ENCODE measurements at places on chromosomes 1 and 21.

DNA sequence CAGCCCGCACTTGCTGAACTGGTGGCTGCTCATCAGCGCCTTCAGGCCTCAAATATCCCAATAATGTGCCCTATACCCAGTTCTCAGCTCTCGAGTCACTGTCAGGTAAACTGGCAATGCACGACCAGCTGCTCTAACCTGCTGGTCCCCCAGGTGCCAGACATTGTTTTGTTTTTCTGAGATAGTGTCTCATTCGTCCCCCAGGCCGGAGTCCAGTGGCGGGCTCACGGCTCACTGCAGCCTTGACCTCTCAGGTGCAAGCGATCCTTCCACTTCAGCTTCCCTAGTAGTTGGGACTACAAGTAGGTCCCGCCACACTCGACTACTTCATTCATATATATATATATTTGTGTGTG, 1.0 kb upstream of the NADK start:
- no peak for DNase-seq

GRCh38 chr1:117367046-117368025, at the start of gene MAN1A2:
TSS of gene MAN1A2 (plus strand) at chr1:117367449. CDS start at chr1:117368184, 735 bp downstream.
- no peak for DNase-seq

DNA sequence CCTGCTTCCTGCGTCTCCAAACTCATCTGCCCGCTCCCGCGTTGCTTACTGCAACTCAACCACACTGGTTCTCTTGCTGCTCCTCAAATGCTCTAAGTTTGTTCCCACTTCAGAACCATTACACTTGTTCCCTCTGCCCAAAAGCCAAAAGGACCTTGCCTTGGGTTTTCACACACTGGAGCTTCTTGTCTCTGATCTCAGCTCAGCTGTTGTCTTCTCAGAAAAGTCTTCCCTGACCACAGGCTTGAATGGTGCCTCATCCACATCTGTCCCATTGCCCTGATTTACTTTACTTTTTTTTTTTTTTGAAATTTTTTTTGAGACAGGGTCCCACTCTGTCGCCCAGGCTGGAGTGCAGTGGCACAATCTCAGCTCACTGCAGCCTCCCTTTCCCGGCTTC, 44.3 kb upstream of the SYT14 start:
- no peak for DNase-seq

DNA sequence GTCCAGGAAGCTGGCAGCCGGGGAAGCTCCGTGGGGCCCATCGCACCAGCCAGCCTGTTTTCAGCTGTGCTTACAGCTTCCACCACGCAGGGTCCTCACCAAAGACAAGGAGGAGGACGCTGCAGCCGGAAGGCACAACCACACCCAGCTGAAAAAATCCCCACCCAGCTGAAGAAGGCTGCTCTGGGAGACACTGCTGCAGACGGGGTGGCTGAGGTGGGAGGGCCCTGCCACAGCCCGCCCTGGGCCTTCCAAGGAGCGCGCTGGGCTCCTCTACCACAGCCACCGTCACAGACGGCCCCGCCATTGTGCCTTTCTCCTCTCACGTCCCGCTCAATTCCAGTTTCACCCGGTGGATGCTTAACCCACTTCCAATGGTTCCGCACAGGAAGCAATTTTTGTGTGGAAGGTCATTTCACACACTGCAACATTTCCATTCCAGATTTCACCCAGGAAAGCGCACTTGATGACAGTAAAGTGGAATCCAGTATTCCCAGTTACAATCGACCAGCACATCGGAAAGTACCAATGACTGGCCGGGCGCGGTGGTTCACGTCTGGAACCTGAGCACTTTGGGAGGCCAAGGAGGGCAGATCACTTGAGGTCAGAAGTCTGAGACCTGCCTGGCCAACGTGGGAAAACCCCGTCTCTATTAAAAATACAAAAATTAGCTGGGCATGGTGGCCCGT, 47.9 kb downstream of the NPHP4 start:
- no peak for DNase-seq

- DNase-seq, result no peak
Observed at GRCh38 chr1:200082329-200082728, 54.8 kb downstream of the NR5A2 start.

DNA sequence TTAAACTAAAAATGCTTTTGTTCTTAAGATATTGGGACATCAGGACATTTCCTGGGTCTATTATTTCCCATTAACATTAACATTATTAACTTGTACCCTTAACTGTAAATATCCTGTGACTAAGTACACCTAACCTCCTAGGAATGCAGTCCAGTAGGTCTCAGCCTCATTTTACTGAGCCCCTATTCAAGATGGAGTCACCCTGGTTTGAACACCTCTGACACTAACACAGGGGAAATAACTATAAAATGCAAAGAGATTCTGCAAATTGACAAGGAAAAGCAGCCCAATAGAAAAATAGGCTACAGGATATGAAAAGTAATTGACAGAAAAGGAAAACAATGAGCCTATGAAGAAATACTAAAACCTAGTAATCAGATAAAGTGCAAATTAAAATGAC, 11.6 kb upstream of the NCMAP start:
- DNase-seq, result no peak

- DNase-seq, result no peak
Observed at GRCh38 chr1:202146279-202146678, 1.7 kb upstream of the ARL8A start.

DNA sequence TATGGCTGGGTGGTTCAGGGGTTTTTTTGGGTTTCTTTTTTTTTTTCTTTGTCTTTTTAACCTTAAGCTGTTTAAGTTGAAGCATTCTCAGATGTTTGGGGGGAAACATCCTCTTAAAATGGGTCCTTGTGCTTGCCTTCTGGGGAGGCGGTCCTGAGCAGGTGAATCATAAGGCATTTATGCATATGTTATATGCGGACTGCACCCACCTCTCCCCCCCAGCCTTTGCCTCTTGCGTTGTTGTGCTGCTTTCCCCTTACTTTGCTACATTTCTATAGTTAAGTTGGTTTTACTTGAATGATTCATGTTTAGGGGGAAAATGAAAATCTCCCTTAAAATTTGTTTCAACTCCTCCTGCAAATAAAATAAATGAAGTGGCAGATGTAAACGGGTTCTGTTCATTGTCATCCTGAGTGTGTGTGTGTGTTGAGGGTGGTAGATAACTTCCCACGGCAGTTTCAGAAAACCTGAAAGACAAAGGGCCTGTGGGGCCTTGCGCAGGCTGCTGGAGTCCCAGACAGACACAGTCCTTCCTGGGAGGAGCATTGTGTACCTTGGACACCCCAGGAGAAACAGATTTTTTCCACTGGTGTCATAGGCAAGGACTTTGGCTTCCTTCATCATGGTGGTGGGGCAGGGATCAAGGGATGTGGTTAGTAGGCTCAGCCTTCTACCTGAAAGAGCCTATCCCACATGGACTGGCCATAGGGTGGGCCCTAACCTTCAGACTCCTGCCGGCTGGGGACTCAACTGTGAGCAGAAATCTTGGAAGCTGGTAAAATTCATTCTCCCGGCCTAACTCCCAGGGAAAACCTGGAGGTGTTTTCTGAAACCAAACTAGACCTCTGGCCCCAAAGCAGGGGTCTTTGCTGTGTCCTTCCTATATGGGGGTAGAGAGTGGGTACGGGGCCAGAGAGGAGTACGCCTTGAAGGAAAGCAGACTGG, 926 bp upstream of the SH3D21 start:
- DNase-seq, result no peak

- DNase-seq, result no peak
Observed at GRCh38 chr1:119040489-119040888, 52.3 kb upstream of the TBX15 start.

- DNase-seq, result no peak
Observed at GRCh38 chr1:116558140-116558549, 12.7 kb downstream of the CD58 start.

DNA sequence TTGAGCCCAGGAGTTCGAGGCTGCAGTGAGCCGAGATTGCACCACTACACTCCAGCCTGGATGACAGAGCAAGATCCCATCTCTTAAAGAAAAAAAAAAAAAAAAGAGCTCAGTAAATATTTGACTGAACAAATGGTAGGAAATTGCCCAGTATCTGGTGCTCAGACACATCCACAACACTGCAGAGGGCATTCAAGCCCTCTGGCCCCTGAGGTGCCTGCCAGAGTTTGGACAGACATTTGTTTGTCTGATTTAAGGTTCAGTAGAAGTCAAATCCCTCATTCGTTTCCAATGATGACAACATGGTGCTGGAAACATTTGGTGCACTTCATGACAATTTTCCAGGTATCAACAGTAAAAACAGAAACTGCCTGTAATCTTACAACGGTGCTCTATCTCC, 86.6 kb downstream of the HLCS start:
- DNase-seq, result no peak

GRCh38 chr1:162889989-162890388, 29.0 kb upstream of the CCDC190 start:
- DNase-seq, result no peak

DNA sequence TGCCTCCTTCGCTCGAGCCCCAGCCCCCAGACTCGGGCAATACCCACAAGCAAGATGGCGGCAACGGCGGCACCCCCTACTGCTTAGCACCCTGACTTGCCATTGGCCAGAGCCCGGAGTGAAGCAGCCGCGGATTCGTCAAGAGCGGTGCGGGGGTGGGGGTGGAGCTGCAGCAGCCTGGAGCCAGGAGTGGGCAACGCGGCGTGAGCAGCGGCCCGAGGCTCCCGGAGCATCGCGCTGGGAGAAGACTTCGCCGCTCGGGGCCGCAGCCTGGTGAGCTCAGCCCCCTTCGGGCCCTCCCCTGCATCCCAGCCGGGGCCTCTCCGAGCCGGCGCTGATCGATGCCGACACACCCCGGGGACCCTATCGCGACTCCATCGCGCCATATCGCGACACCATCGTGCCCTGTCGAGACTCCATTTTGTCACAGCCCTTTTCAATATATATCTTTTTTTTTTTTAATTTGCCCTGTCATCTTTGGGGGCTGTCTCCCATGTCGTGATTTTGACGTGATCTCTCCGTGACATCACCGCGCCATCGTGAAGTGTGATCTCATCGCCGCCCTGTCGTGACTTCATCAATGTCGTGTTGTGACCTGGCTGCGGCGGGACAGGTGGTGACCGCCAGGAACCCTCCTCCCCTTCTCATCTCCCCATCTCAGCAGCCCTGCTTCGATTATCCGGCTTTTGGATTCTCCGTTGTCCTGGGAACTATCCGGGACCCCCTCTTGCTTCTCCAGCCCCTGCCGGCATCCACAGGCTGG, at the start of gene NCDN:
TSS of gene NCDN (plus strand) at position 189 of the 763 bp plus-strand sequence. CDS start at position 581, 392 bp downstream.
- peak; percentile 99 for DNase-seq

- no peak for DNase-seq
Observed at GRCh38 chr1:148379697-148380096, 103.4 kb downstream of the PPIAL4G start.

GRCh38 chr1:48652334-48652733, 124.4 kb downstream of the BEND5 start:
- no peak for DNase-seq

- DNase-seq, result no peak
Observed at GRCh38 chr1:155499263-155499662, 63.3 kb downstream of the ASH1L start.

DNA sequence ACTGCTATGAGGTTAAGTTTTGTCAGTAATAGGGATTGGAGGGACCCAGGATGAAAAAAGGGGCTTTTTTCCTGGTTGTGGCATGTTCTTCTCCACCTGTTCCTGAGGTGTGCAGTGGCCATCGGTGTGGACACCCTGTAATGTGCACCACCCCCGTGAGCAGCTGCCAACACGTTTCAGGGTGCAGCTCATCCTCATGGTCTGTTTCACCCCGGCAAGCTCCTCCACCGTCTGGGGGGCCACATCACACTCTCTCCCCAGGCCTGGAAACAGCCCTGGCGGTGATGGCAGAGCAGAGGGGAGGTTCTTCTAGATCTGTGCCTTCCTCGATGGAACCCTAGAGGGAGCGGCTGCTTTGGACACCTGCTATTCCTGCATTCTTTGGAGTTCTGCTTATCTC, 435.4 kb downstream of the MATN1 start:
- no peak for DNase-seq

- DNase-seq, result no peak
Observed at GRCh38 chr1:219666242-219666641, 53.3 kb upstream of the ZC3H11B start.

DNA sequence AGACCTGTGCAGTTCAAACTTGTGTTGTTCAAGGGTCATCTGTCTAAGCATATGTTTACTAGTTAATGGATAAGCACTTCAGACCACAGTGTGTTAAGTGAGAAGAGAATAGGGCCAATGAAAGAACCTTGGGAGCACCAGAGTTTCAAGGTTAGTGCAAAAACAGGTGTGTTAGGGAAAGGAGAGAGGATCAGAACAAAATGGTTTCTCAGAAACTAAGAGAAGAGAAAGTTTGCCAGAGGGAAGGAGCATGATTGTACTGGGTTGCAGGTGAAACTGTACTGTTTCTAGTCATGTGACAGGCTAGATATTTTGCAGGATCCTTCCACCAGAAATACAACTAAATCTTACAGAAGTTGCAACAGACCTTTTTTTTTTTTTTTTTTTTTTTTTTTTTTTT, 23.3 kb downstream of the RPRD2 start:
- DNase-seq, result no peak

Measured in HS-27A (cell line).